Renal pelvis (tissue), 12 donors: ENCODE measurements at places on chromosomes 5 and 9. TPM values are rescaled to one million over a fixed set of nuclear protein-coding genes. Genes with fewer than 3 reads are reported as not detected.

CDC20B gene
- 0.63 TPM for polyA plus RNA-seq

POLE3 gene
- polyA plus RNA-seq: 65.6 TPM

DNA sequence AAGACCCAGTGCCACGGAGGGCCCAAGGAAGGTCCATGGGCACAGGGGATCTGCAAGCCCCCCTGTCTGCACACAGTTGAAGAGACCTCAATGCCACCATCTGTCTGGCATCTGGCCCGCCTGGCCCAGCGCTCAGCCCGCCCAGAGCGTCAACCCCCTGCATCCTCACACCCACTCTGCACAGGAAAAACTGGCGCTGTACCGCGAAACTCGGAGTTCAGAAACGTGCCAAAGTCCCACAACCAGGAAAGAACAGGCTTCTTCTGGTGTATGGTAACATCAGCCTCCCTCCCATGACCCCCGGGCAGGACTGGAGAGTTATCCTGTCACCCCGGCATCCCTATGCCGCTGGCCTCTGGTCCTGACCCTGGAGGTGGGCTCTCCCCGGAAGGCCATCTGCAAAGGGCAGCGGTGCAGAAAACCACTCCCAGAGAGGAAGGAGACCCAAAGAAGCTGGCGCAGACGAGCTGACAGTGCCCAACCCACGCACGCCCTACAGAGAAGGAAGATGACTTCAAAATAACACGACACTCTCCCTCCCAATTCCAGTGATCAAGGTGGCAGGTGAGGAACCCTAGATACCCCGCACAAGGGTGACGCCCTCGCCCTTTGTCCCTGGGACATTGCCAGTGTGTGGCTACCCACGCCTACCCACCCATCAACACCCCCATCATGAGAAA is 18.9 kb downstream of the VAV2 start:
- DNase-seq: no peak

DNA sequence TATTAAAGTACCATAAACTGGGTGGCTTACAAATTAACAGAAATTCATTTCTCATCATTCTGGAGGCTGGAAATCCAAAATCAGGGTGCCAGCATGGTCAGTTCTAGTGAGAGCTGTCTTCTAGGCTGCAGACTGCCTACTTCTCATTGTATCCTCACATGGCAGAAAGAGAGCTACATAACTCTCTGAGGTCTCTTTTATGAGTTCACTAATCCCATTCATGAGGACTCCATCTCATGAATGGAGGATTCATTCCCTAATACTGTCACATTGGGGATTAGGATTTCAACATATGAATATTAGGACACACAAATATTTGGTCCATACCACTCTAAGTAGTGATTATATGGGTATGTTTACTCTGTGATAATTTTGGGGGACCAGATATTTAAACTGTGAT is 84.0 kb downstream of the ERP44 start:
- DNase-seq: no peak

GRCh38 chr9:13809401-13809800 is 504.5 kb downstream of the NFIB start:
- DNase-seq: no peak

DNA sequence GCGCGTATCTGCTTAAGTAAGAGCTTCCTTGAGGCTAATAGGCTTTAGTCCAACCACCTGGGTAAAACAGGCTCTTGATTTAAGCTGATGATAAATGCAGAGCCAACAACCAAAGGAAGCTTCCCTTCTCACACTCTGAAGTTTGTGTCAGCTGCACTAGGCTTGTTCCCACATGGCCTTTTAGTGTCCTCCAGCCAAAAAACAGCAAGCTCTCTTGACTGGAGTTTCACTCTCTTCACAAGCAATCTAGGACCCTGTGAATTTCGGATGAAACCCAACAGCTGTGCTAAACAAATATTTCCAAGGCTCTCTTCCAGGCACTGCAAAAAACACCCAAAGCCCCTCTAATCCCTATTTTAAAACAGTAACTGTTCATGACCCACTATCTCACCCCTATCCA is 63.9 kb downstream of the SAXO1 start:
- DNase-seq: no peak

DNA sequence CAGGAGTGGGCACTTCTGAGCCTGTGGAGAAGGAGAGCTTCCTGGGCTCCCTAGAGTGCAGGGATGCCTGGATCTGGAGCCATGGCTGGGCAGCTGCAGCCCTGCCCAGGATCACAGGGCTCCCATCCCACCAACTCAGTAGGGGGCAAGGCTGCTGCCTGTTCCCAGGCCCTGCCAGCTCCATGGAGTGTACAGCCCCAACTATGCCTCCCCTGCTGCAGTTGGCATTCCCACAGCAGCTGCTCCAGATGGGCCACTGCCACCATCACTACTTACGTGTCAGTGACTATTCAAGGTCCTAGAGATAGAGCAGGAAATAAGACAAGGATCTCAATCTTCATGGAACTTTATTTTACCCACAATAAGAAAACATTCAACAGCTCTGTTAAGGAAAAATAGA is 107.1 kb upstream of the TNPO1 start:
- no peak for DNase-seq
